ENCODE measurements at places on chromosomes 4 and X. TPM values are rescaled to one million over a fixed set of nuclear protein-coding genes. Genes with fewer than 3 reads are reported as not detected.

- peaks cover 44% of the 10 kb centered on the region for H3K36me3 ChIP-seq
- H3K27ac ChIP-seq, result no peak overlapping the region
- no peak overlapping the region for H3K4me3 ChIP-seq
- peaks cover 21% of the 10 kb centered on the region for H3K4me1 ChIP-seq
- DNase-seq, result no peak
These were observed 35.8 kb downstream of the SLC10A7 start for GRCh38 chr4:146485968-146486367.

DNA sequence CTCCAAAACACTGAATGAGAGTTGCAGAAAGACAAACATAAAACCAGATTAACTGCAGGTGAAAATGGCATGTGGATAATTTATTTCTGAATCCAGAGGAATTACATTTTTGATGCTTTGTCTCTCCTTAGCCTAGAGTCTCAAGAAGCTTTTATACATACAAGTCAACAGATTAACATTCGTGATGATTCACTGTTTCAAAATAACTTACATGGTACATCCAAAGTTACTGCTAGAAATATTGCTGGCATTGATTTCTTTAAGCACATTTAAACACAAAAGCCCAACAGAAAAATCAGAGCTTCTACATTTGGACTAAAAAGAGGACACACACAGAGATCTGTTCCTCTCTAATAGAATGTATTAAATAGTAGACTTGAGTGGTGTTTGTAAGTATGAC lies 105.6 kb downstream of the AMELX start:
- no peak overlapping the region for H3K27ac ChIP-seq
- no peak overlapping the region for H3K4me3 ChIP-seq
- no peaks in the 10 kb centered on the region for H3K4me1 ChIP-seq
- no peaks in the 10 kb centered on the region for H3K27me3 ChIP-seq
- no peak for DNase-seq

- H3K4me1 ChIP-seq, result no peaks in the 10 kb centered on the region
- H3K27me3 ChIP-seq, result no peaks in the 10 kb centered on the region
- no peaks in the 10 kb centered on the region for H3K36me3 ChIP-seq
- peak; percentile 34 for DNase-seq
- H3K4me3 ChIP-seq, result no peak overlapping the region
- H3K27ac ChIP-seq, result peak overlapping the region; percentile 88
These were observed 18.3 kb upstream of the CXCR3 start for GRCh38 chrX:71636438-71637252.

- H3K4me3 ChIP-seq, result no peak overlapping the region
- no peaks in the 10 kb centered on the region for H3K36me3 ChIP-seq
- DNase-seq, result no peak
- no peak overlapping the region for H3K27ac ChIP-seq
- peaks cover 45% of the 10 kb centered on the region for H3K4me1 ChIP-seq
These were observed 99.7 kb downstream of the AFF1 start for GRCh38 chr4:87034527-87034926.

DNA sequence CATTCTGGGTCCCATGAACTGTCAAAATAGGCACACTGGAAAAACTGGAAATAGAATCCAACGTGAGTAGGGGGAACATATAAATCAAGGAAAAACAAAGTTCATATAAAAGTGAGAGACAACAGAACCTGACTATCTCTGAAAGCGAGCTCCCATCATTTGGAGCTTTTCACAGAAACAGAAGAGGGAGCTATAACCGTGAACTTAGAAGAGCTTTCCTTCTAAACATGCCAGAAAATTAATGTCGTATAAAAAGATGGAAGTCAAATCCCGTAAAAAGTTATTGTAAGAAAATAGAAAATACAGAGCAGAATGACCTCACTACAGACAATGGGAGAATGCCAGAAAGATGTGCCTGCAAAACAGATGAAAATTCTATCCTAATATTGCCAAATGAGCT lies 23.9 kb upstream of the HSD17B10 start:
- H3K4me3 ChIP-seq, result no peak overlapping the region
- H3K27ac ChIP-seq, result no peak overlapping the region
- H3K36me3 ChIP-seq, result no peaks in the 10 kb centered on the region
- no peak for DNase-seq

DNA sequence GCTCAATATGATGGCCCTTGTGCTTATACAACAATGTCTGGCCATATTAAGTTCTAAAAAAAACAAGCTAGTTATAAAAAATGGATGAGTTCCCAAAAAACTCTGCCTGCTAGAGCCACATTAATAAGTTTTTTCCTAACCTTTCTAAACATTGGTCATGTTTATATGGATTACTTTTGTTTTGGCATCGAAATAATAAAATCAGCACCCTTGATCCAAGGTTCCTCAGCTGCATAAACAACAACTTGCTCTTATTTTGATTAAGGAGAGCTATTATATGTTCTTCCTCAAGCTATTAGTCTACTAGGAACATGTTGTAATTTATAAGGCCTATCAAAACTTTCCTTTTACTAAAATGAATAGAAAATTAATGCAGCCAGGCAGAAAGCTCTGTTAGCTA lies 48.4 kb downstream of the UNC5C start:
- H3K27ac ChIP-seq, result no peak overlapping the region
- no peaks in the 10 kb centered on the region for H3K4me1 ChIP-seq
- H3K27me3 ChIP-seq, result peaks cover 6% of the 10 kb centered on the region
- H3K4me3 ChIP-seq, result no peak overlapping the region

Gene ZCCHC18
- total RNA-seq, result 0.53 TPM

GRCh38 chr4:48225368-48226141 lies 44.1 kb downstream of the TEC start:
- H3K27me3 ChIP-seq, result no peaks in the 10 kb centered on the region
- DNase-seq, result no peak
- peaks cover 4% of the 10 kb centered on the region for H3K4me1 ChIP-seq
- H3K36me3 ChIP-seq, result peaks cover 3% of the 10 kb centered on the region
- no peak overlapping the region for H3K4me3 ChIP-seq
- no peak overlapping the region for H3K27ac ChIP-seq

- H3K4me3 ChIP-seq, result no peak overlapping the region
- no peak for DNase-seq
- H3K27ac ChIP-seq, result no peak overlapping the region
- no peaks in the 10 kb centered on the region for H3K27me3 ChIP-seq
These were observed 76.6 kb downstream of the MBNL3 start for GRCh38 chrX:132412208-132412607.

- no peak overlapping the region for H3K27ac ChIP-seq
- peaks cover 4% of the 10 kb centered on the region for H3K27me3 ChIP-seq
- no peaks in the 10 kb centered on the region for H3K4me1 ChIP-seq
- no peaks in the 10 kb centered on the region for H3K36me3 ChIP-seq
- no peak overlapping the region for H3K4me3 ChIP-seq
These were observed 36.0 kb upstream of the CD99L2 start for GRCh38 chrX:150934453-150934852.

- peak overlapping the region; percentile 43 for H3K27ac ChIP-seq
- no peak for DNase-seq
- no peak overlapping the region for H3K4me3 ChIP-seq
- no peaks in the 10 kb centered on the region for H3K27me3 ChIP-seq
These were observed 33.9 kb downstream of the PDK3 start for GRCh38 chrX:24498975-24499374.

DNA sequence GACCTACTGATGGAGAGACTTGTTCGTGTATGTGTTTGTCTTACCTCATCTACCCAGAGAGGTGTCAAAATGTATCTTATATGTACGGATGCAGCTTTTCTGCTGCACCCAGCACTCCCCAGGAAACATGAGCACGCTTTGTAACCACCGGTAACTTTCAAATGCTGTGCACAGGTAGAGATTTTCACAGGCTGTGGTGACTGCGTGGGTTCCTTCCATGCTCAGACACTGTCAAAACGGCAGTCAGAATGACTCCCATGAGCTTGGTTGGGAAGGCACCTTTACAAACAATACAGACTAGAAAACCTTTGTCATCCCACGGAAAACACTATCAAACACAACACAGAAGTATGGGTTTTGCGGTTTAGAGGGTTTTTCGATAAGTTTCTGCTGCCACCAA lies 28.2 kb downstream of the F11 start:
- no peak overlapping the region for H3K27ac ChIP-seq
- no peak overlapping the region for H3K4me3 ChIP-seq
- no peaks in the 10 kb centered on the region for H3K36me3 ChIP-seq
- peaks cover 7% of the 10 kb centered on the region for H3K4me1 ChIP-seq
- peaks cover 29% of the 10 kb centered on the region for H3K27me3 ChIP-seq
- peak; percentile 17 for DNase-seq

Gene SRPX
- not detected for total RNA-seq

Gene EXOC1L
- total RNA-seq, result not detected

Gene TGIF2LX
- not detected for total RNA-seq

Gene SMIM10L2A
- 0.16 TPM for total RNA-seq

Gene TMSB15C
- 2.3 TPM for total RNA-seq

- H3K27me3 ChIP-seq, result no peaks in the 10 kb centered on the region
- H3K4me1 ChIP-seq, result peaks cover 71% of the 10 kb centered on the region
- peak overlapping the region; percentile 50 for H3K4me3 ChIP-seq
- H3K36me3 ChIP-seq, result peaks cover 13% of the 10 kb centered on the region
- H3K27ac ChIP-seq, result peak overlapping the region; percentile 86
These were observed 3.8 kb upstream of the TXK start for GRCh38 chr4:48137846-48138245.

Gene ADRA2C
- total RNA-seq, result not detected

- H3K36me3 ChIP-seq, result peaks cover 12% of the 10 kb centered on the region
- H3K4me1 ChIP-seq, result peaks cover 3% of the 10 kb centered on the region
- H3K4me3 ChIP-seq, result no peak overlapping the region
- no peak for DNase-seq
- no peak overlapping the region for H3K27ac ChIP-seq
These were observed 17.7 kb upstream of the STX18 start for GRCh38 chr4:4559596-4559995.

Gene ADH4
- not detected for total RNA-seq

DNA sequence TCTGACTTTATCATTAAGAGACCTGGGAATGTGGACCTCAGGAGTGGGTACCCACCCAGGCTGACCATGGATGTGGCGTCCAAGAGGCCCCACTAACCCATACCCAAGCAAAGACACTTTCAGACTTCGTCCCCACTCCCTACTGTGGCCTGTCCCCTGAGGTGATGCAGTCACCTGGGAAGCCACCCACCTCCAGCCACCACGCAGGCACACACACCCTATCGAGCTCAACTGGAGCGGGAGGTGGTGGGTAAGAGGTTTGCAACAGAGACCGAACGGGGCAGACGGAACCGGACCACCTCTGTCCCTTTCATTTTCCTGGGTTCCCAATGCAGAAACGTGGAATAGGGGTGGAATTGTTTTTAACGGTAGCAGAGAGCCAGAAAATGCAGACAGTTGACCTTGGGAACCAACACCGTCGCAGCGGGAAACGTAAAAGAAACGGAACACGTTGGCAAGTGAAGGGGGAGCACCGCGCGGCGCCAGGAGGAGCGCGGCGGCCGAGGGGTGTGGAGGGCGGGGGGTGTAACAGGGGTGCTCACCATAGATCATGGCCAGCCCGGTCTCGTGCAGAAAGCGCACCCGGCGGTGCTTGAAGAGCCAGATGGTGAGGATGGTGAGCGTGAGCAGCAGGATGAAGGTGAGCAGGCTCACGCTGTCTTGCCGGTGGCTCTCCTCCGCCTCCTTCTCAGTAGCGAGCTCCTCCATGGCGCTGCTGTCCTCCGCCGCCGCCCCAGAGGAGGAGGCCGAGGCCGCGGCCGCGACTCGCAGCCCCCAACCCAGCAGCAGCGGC lies 559 bp downstream of the SLC9A7 start:
- H3K27me3 ChIP-seq, result no peaks in the 10 kb centered on the region
- peak overlapping the region; percentile 92 for H3K4me3 ChIP-seq
- peaks cover 6% of the 10 kb centered on the region for H3K36me3 ChIP-seq
- DNase-seq, result peak; percentile 52
- H3K4me1 ChIP-seq, result peaks cover 28% of the 10 kb centered on the region

Gene SSX1
- not detected for total RNA-seq

DNA sequence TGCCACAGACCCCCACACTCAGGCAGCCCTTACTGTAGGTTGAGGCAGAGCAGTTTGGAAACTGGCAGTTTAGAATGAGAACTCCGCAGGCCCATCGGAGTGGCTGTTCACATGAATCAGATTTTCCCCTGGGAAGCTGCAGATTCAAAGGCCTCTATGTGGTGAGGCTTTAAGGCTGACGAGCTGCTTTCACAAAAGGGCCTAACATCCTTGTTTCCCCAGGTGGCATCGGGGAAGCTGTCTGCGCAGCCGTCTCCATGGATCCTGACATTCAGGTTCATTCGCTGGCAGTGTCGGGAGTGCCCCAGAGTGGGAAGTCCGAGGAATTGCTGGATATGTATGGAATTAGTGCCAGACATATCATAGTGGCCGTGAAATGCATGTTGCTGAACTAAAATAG lies 33.7 kb downstream of the TKTL1 start:
- peaks cover 49% of the 10 kb centered on the region for H3K4me1 ChIP-seq
- no peaks in the 10 kb centered on the region for H3K36me3 ChIP-seq
- no peak overlapping the region for H3K27ac ChIP-seq
- H3K4me3 ChIP-seq, result no peak overlapping the region
- no peaks in the 10 kb centered on the region for H3K27me3 ChIP-seq
- DNase-seq, result no peak

DNA sequence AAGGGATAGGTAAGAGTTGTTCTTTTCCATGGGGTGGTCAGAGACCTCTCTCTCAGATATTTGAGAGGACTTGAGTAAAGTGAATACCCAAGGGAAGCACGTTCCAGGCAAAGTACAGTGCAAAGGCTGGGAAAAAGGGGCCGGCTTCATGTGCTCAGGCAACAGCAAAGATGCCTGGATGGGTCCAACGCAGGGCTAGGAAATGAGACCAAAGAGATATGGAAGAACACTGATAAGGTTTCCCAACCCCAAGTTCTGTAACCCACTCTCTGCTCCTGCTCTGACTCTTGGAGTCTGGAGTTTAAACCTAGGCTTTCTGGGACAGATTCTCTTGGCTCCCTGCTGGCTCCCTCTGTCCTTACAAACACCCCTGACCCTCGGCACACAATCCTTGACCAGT lies 36.2 kb upstream of the PROM1 start:
- no peak for DNase-seq
- H3K4me3 ChIP-seq, result no peak overlapping the region
- H3K36me3 ChIP-seq, result no peaks in the 10 kb centered on the region
- H3K4me1 ChIP-seq, result peaks cover 18% of the 10 kb centered on the region
- no peak overlapping the region for H3K27ac ChIP-seq

Gene SLIT2
- total RNA-seq, result not detected

DNA sequence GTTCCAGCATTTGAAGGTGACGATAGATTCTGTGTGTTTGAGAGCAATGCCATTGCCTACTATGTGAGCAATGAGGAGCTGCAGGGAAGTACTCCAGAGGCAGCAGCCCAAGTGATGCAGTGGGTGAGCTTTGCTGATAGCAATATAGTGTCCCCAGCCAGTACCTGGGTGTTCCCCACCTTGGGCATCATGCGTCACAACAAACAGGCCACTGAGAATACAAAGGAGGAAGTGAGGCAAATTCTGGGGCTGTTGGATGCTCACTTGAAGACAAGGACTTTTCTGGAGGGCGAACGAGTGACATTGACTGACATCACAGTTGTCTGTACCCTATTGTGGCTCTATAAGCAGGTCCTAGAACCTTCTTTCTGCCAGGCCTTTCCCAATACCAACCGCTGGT lies 142.0 kb downstream of the PLS3 start:
- H3K27me3 ChIP-seq, result no peaks in the 10 kb centered on the region
- H3K36me3 ChIP-seq, result no peaks in the 10 kb centered on the region
- no peak overlapping the region for H3K4me3 ChIP-seq
- H3K4me1 ChIP-seq, result no peaks in the 10 kb centered on the region
- DNase-seq, result no peak

- no peak for DNase-seq
- no peak overlapping the region for H3K4me3 ChIP-seq
- H3K27ac ChIP-seq, result no peak overlapping the region
These were observed 16.1 kb downstream of the NSG1 start for GRCh38 chr4:4402966-4403365.

Gene GAR1
- 42.2 TPM for total RNA-seq

All from activated CD4-positive, alpha-beta T cell treated with anti-CD3 and anti-CD28 coated beads for 36 hours (primary cell).